ENCODE measurements at places on chromosomes 2 and 18.

DNA sequence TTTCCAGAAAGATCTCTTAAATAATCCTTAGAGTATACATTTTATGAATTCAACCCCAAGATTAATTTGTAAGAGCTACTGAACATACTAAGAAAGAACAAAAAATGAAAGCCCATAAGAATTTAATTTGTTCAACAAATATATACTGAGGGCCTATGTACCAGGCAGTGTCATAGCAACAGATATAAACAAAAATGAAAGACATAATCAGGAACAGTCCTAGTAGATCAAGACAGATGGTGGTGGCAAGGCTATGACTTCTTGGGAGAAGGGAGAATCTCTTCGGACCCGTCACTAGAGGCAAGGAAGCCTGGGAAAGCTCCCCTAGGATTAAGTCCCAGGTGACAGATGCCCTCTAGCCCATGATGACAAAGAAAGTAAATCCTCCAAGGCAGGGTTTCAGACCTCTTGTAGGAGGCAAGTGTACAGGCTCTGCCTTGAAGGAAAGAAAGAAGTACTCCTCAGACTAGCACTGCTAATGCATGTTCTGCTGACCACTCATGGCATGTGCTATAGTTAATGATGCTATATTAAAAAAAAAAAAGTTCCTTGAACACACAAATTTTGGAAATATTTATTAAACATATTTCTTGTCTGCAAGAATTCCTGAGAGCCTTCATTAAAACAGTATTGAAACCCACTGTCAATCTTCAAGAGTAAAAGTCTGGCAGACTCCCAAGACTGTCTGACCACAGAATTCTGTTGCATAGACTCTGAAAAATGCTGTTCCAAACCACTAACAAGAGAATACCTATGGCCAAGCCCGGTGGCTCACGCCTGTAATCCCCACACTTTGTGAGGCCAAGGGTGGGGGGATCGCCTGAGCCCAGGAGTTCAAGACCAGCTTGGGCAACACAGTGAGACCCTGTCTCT lies 31.5 kb downstream of the NOL10 start:
- DNase-seq = no peak

GRCh38 chr18:45456090-45457021 lies 158.9 kb upstream of the SLC14A2 start:
- no peak for DNase-seq

DNA sequence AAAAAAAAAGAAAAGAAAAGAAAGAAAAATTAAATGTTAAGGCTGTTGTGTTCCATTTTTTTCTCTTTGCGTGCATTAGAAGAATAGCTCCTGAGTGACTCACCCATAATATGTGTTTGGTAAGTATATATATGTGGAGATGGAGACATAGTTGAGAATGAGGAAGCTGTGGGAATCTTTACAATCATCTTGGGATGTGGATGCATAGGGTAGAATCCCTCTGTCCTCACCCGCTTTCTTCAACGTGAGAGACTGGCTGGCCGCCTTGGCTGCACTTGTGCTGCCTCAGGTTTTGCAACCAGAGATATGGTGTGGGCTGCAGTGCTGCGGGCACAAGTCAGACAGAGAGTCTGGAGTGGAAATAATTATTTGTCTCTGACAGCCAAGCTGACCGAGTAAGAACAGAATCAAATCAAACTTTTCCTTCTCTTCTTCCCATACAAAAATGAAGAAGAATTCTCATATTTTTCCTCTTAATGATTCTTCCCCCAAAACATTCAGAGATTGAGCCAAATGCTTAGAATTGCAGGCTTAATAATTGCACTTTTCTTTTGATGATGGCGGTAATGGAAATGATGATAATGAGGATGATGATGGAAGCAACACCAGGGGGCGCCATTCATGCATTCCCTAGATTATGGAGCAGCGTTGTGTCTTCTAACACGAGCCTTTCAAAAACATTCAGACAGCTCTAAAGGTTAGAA lies 48.5 kb downstream of the SERPINB7 start:
- DNase-seq = peak; percentile 13

- no peak for DNase-seq
Measured at GRCh38 chr18:49738721-49739120, 74.6 kb downstream of the ACAA2 start.

- DNase-seq = no peak
Measured at GRCh38 chr2:40372283-40372985, 79.5 kb downstream of the SLC8A1 start.

- DNase-seq = no peak
Measured at GRCh38 chr18:35089891-35090550, 48.8 kb downstream of the MAPRE2 start.

- DNase-seq = no peak
Measured at GRCh38 chr18:75110846-75111415, 98.0 kb downstream of the PTGR3 start.

DNA sequence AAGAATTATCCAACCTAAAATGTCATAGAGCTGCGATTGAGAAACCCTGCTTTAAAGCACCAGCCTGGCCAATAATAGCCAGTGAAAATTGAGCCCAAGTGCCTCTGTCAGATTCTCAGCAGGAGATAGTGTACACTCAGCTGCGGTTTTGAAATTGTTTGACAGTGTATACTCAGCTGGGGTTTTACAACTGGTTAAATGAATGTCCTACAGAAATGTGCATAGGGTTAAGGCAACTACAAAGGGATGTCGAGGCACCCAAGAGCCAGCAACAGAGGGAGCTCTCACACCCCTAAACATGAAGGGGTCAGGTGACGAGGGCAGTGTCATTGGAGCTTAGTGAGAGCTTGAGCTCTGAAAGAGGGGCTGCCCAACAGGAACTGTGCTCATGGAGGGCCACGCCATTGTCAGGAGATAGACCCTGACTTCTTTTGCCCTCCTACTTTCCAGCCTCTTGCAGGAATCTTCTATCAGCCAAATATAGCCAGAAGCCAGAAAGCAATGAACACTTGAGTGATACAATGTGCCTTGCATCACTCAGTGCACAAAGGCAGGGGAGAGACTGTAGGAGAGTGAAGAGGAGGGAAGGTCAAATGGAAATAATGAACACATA lies 15.1 kb downstream of the ACTG2 start:
- DNase-seq = no peak

DNA sequence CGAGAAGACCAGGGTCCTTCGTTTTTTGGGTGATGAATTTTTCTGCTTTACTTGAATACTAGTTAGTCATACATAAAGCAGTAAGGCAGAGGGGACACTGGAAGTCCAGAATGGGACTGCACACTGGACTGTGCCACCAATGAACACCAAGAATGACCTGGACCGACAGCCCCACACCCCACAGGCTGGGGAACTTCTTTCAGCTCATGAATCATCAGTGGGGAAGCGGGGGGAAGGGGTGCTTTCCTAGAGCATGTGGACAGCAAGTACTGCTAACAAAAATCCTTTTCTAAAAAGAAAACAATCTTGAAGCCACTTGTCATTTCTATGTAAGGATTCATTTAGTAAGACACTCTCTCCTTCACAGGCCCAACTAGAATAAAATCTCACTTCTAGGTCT lies 86.0 kb downstream of the DTNB start:
- DNase-seq = no peak

DNA sequence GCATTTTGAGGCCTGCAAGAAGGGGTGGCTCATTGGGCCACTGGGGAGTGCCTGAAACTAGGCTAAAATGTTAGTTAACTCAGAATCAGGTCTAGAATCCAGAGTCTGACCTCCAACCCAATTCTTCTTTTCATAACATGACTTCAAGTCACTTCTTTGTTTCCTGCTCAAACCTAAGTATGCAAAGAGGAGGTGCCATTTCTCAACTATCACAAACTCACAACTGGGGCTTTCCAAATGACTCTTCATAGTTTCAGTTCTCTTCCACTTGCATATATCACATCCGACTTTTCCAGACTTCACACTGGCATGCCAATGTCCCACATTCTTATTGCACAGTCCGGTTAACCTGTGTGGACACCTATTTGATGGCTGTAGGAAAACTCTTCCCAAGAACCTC lies 211.6 kb downstream of the TCF4 start:
- no peak for DNase-seq

- no peak for DNase-seq
Measured at GRCh38 chr2:131426727-131427126, 49.2 kb upstream of the TUBA3D start.

DNA sequence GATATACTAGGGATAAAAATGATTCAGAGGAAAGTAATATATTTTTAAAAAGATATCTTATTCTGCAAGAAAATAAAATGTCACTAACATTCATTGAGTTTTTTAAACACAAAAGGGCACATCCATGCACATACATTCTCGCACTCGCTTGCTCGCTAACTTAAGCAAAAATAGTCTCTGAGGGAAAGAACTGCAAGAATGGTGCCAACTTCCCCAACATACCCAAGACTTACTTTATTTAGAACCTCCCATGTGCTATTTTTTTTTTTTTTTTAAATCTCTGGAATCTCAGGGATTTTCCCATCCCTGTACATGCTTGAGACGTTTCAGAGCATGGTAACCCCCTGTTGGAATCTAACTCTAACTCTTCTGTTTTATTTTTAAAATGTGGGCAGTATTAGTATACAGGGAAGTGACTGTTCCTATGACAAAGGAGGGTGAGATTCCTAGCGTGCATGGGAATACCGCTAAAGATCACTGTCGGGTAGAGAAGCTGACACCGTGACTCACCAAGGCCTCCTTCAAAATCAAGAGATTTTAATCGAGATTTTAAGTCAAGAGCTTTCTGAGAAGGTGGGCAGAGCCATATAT lies 187.9 kb upstream of the ZEB2 start:
- DNase-seq = no peak

- DNase-seq = no peak
Measured at GRCh38 chr2:201432621-201433393, 18.5 kb downstream of the TRAK2 start.

DNA sequence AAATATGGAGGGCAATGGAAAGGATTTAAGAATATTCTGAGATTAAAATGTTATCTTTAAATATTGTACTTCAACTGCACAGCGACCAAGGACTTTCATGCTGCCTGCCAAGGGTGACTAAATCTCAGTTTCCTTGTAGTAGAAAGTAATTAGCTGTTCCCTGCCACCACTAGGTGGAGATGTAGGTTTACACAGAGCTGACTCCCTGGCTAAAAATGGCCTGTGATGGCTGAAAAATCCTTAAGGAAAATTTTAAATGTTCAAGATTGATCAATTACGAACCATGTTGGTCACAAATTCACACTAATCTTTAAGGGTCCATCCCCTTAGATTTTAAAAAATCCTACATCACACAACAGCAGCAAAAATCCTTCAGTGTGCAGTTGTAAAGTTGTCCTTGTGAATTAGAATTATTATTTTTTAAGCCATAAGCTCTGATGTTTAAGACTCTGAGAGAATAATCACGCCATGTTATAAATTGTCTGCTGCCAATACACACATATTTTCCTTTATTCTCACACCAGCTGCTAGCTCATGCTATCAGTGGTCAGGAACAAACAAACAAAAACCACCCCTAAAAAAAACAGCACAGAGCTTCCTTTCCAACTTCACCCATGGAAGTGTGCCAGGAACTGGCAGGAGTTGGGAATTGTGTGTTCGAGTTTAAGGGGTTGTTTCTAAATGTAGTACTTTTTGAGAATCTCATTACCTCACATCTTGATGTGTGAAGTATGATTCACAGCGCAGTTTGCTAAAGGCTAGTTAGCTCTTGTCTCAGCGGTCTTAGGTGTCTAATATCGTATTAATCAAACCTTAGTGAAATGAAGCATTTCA lies 399.8 kb downstream of the TMEM182 start:
- no peak for DNase-seq

DNA sequence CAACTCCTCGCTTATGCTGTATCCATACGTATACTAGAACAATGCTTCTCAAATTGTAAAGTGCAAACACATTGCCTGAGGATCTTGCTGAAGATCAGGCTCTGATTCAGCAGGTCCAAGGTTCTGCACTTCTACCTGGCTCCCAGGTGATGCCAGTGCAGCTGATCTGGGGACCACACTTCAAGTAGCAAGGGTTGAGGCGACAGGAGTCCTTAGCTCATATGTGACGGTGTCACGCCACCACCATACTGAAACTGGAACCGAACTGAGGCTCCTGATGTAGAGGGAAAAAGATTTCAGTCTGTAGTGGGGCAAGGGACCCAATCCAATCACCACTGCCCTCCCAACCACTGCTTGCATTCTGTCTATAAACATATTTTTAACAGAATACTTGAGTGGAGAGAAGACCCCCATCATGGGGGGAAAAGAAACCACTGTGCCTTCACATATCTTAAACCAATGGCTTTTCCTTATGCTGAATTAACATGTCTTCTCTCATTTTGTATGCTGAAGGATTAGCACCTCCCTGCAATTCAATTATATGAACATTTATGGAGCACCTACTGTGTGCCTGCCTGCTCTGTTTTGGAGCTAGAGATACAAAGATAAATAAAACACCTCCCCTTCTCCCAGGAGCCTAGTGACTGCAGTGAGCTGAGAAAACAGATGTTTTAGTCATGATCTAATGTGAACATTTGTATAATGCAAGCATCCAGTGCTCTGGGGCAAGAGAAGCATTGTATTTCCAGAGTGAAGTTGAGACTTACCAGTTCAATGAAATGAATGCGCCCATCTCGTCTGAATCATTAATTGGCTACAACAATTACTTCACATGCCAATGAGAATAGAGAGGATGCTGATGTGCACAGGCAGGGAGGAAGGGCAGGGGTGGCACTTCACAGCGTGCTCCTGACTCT lies 6.6 kb upstream of the ASAP2 start:
- DNase-seq = no peak

DNA sequence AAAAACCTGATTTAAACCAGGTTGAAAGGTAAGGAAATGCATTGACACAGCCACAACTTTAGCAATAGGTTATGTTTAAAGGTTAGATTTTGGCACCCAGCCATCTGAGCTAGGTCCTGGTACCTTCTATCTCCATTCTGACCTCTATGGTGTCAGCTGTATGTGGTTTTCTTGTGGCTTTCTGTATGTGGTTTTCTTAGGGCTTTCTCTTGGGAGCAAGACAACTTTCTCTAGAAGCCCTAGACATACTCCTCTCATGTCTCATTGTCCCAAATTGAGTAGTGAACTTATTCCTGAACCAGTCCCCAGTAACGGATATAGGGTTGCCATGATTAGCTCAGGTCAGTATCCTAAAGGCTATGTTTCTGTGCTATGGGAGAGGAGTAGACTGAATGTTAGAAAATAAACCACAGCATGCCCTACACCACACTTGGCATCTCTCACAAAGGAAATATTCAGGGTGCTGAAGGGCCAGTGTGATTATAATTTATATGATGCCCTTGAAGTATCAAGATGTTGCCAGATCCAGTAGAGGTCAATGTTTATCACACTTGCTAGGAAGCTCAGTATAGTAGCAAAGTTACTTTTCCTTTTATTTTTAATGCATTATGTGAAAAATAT lies 176.1 kb downstream of the CAPN13 start:
- DNase-seq = no peak

DNA sequence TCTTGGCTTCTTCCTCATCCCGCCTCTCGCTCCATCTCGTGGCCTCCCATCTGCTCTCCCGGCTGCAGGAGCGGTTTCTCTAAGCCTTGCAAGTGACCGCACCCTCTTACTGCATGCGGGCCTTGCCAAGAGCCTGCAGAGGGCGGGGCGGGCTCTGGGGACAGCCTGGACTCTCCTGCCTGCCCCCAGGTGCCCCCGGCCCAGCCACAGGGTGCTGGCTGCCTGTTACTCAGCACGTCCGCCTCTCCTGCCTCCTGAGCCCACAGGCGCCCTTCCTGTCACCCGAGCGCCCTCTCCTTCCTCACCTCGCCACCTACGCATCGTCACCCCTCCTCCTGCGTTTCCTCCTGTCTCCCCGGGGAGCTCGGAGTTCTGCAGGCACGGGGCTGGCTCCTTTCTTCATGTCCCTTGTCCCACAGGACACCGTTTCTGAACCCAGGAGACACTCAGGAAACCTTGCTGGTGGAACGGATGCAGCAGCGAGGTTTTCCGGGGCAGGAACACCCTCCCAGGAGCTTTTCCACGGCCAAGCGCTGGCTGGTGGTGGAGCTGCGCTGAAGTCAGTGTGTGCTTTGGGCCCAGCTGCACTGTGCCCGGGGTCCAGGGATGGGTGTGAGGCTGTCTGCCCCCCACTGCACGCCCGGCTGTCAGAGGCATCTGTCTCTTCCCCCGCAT lies 28.5 kb downstream of the HPCAL1 start:
- DNase-seq = peak; percentile 79
